ENCODE measurements at places on chromosomes 7 and 10. TPM values are rescaled to one million over a fixed set of nuclear protein-coding genes. Genes with fewer than 3 reads are reported as not detected.

DNA sequence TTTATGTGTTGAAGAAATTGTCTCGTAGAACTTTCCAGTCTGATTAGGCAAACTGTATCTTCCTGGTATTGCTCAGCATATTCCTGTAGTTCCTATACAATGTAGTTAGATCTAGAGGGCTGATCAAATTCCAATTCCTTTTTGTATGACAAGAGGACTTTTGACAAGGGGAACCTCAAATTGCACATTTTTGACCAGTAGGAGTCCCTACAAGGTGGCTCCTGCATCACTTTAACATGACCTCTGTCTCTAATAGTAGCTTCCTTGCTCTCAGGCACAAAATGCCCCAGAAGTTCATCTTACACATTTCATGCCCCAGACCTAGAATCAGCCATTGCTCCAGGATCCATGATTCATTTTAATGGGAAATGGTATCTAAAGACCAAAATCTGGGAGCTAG lies 18.7 kb downstream of the HERPUD2 start:
- no peak for DNase-seq

DNA sequence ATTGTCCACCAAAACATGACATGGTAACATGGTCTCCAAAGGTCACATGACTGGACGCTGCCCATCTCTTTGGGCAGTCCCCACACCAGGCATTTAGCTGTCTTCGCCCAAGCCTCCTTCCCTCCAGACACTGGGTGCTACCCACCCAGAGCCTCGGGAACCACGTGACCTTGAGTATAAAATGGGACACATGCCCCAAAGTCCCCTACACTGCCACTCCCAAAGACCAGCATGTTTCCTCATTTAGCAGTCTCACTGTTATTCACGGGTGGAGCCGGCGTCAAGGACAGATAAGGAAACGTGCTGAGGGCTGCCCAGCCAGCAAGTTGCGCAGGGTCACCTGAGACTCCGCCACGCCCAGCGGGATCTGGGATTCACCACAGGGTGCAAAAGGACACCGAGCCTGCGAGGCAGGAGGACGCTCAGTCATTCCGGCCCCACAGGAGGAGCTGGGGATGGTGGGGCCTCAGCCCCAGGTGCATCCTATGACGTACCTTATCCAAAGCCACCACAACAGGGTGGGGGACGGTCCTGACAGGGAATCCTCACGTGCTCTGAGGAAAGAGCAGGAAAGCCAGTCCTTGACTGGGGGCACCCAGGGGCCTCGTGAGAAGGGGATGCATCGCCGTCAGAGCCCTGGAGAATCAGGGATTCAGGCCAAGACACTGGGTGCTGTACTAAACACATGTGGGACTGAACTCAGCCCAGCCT lies 226.9 kb downstream of the TNS3 start:
- DNase-seq, result no peak

The TDRD1 gene
- total RNA-seq, result not detected

DNA sequence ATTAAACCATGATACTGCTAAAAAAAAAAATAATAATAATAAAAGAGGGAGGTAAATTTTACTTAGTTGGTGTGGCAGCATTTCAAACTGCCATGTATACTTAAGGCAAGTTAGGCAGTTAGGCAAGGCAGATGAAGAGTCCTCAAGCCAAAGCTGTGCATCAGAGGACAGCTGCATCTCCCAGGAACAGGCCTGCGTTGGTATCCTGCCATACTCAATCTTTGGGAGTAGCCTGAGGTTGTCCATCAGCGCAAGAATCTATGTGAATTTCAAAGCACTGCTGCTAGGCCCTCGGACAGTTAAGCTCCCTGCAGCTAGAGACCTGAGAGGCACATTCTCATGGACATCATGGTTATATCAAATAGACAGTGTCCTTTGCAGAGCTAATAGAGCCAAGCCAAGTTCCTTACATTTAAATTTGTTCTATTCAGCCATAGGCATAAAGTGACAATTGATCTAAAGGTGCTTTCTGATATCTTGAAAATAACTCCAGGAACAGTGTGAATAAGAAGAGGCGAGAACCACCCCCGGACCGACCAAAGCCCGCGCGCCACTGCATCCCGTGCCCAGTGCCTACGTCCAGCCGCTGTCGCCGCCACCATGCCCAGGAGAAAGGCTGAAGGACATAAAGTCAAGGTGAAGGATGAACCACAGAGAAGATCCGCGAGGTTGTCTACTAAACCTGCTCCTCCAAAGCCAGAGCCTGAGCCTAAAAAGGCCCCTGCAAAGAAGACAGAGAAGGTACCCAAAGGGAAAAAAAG lies 310.6 kb downstream of the SEMA3D start:
- no peak for DNase-seq

The TAS2R4 gene
- 0.17 TPM for total RNA-seq

DNA sequence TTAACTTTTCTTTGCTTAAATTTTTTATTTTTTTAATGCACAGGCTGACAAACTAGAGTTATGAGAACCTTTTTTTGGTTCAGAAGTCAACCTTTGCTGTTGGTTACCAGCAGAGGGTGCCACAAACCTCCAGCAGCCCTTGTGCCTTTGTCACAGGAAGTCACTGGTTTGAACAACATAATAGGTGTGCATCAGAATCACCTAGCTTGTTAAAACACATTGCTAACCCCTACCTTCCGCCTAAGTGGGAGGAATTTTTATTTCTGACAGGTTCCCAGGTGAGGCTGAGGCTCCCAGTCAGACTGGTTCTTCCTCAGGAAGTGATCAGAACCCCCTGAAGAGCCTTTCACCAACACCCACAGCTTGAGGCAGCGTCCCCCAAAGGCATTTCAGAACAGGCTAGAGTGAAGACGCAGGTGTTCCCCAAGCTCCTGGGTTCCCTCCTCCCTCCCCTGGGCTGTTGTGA lies 22.6 kb upstream of the VDAC2 start:
- peak; percentile 63 for DNase-seq

The CLDN3 gene
- total RNA-seq, result not detected

DNA sequence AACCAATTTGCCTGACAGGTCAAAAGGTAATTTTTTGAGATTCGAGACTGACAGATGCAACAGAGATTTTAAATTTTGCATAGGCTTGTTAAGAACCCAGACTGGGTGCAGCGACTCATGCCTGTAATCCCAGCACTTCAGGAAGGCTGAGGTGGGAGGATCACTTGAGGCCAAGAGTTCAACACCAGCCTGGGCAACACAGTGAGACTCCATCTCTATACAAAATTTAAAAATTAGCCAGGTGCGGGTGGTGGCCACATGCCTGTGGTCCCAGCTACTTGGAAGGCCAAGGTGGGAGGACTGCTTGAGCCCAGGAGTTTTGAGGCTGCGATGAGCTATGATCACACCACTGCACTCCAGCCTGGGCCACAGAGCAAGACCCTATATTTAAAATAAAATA lies 34.6 kb downstream of the AMZ1 start:
- DNase-seq, result no peak

DNA sequence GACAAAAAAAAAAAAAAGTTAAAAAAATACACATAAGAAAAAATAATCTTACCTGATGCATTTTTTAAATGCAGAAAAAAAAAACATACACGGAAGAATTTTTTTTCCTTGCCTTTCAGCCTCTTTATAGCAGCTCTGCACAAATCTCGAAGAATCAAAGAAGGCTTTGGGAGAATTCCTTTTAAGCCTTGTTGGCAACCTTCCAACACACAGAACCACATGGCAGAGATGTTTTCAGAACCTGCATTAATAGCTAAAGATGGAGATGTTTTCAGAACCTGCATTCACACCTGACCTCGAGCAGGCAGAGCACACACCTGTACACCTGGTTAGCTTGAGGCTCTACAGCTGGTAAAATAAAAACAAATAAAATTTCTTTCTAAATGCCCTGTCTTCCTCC lies 65.6 kb downstream of the DOCK4 start:
- DNase-seq, result no peak

- no peak for DNase-seq
Measured at GRCh38 chr7:29626730-29627129, 63.1 kb downstream of the PRR15 start.

DNA sequence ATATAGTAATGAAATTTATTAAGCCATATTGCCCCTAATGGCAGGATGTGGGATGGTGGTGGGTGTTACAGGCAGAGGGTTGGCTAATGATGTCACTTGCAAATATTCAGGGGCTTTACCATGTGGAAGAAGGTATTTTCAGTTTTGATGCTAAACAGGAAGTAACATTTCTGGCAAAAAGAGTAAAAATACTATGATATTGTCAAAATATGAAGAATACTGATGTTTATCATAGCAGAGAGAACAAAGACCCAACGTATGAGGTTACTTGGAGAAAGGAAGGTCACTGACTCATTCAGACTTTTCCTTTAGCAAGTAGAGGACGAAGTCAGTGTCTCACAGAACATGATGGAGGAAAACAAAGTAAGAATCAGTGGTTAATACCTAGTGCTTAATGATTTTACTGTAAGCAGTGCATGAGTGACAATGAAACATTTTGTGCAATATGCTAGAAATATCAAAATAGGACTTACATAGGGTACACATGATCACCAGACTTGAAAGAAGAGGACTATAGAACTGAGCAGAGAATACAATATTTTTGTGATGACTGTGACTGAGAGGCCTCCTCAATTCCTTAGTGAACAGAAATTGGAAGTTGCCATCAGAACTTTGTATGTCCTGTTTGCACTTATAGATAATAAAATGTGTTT lies 89.7 kb upstream of the STEAP4 start:
- no peak for DNase-seq

GRCh38 chr10:125802739-125803138 lies 20.3 kb downstream of the UROS start:
- no peak for DNase-seq

- DNase-seq, result no peak
Measured at GRCh38 chr7:47340517-47340916, 241.4 kb downstream of the TNS3 start.

The TMEM72 gene
- not detected for total RNA-seq

GRCh38 chr10:120022357-120022756 lies 129.8 kb downstream of the SEC23IP start:
- DNase-seq, result no peak

DNA sequence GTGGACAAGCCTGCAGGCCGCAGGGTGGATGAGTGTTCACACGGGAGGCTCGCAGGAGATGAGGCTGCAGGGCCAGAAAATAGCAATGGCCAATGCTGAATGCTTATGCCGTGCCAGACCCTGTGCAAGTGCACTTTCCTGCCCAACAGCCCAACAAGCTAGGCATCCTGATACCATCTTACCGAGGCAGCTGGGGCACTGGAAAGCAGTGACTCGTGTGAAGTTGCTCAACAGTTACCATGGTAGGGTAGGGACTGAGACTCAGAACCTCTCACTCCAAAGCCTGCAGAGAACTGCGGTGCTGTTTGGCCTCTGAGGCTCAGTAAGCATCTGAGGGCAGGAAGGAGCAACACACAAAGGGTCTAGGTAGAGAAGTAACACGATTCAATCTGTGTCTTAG lies 43.7 kb downstream of the JAZF1 start:
- DNase-seq, result no peak

The BAIAP2L1 gene
- 0.61 TPM for total RNA-seq

The MGMT gene
- total RNA-seq, result 9.6 TPM

The ECHS1 gene
- total RNA-seq, result 7.6 TPM

The OPALIN gene
- total RNA-seq, result not detected

GRCh38 chr10:60003651-60004523 lies 97.5 kb upstream of the CCDC6 start:
- no peak for DNase-seq

GRCh38 chr7:139065323-139065722 lies 29.5 kb upstream of the ZC3HAV1L start:
- DNase-seq, result no peak

DNA sequence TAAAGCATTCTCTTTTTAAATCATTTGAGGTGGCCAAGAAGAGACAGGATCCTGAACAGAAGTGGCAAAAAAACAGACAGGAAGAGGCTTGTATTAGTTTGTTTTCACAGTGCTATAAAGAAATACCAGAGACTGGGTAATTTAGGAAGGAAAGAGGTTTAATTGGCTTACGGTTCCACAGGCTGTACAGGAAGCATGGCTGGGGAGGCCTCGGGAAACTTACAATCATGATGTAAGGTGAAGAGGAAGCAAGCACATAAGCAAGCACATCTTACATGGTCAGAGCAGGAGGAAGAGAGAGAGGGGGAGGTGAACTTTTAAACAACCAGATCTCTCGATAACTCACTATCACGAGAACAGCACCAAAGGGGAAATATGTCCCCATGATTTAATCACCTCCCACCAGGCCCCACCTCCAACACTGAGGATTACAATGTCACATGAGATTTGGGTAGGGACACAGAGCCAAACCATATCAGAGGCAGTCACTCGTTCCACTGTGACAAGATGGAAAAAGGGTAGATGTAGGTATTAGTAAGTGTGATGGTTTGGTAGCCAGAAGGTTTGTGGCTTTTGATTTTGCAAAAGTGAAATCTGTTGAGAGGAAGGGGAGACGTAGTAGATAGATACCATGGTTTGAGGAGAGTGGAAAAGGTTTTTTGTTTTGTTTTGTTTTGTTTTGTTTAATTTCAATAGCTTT lies 5.1 kb downstream of the MSRB2 start:
- no peak for DNase-seq

- DNase-seq, result no peak
Measured at GRCh38 chr10:116707981-116708380, 34.4 kb downstream of the HSPA12A start.

The EBF3 gene
- total RNA-seq, result not detected

DNA sequence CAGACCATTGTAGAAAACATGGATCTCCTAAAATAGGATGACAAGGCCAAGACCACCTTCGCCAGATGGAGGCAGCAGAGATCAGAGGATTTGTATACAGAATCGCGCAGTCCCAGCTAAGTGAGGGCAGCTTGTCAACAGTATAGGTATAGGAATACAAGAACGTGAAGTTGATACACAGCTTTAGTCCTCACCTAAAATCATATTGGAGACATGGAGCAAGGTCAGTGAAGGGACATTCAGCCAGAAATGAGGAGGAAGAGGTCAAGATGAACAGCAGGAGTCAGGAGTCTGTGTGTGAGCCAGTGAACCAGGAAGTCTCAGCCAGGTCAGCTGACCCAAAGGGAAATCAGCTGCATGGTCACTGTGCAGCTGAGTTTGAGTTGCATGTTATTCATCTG lies 263.4 kb upstream of the PRKCQ start:
- no peak for DNase-seq

GRCh38 chr7:134750083-134751062 lies 29.1 kb upstream of the CALD1 start:
- peak; percentile 58 for DNase-seq

The CARD11 gene
- total RNA-seq, result 122 TPM

- no peak for DNase-seq
Measured at GRCh38 chr7:37674531-37674930, 9.0 kb upstream of the GPR141 start.

DNA sequence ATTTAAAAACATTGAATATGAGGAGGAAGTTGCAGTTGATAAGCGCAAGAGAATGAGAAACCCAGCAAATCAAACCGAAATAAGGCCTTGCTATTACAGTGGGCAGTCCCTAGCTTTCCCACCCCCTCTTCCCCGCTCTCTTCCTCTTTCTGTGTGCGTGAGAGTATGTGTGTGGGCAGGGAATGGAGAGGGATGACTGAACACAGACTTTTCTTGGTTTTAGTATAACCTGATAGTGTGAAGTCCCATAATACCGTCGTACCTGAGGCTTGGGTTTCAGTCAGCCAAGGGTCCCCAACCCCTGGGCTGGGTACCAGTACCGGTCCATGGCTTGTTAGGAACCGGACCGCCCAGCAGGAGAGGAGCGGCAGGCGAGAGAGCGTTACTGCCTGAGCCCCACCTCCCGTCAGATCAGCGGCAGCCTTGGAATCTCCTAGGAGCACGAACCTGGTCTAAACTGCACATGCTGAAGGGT lies 255.3 kb downstream of the CELF2 start:
- DNase-seq, result no peak

The UTF1 gene
- total RNA-seq, result not detected
